ENCODE measurements at places on chromosomes 5 and 9.

DNA sequence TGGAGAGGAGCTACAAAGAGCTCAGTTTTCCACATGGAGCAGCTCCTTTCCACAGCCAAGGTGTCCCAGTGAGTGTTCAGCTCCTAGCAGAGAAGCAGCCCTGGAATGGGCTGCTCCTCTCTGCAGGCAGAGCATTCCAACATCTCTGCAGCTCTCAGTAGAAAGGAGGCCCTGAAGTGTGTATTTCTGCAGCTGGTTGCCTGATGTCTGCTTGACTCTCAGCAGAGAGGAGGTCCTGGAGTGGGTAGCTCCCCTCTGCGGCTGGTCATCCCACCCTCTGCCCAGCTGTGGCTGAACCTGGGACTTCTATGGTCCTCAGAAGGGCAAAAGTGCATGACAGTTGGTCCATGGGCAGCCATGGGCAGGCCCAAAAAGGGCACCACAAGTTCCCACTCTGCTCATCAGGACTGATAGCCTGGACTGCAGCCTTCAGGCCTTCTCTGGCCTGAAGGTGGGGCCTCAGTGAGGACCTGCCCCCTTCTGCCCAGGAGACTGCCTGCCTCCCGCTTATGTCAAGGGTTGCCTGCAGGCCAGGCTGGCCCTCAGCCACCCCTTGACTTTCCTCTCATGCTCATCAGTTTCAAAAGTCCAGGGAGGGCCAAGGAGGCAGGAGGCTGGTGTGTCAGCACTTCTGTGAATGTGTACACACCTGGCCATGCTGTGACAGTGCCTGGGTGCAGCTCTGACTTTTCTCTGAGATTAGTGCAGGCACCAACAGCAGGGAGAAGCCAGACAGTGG lies 605.9 kb upstream of the FAM174A start:
- no peak for DNase-seq

- no peak for DNase-seq
Observed at GRCh38 chr5:81027481-81028058, 67.4 kb downstream of the RASGRF2 start.

- DNase-seq, result no peak
Observed at GRCh38 chr5:44329716-44330115, 59.5 kb downstream of the FGF10 start.

GRCh38 chr9:94772639-94773303 lies 46.3 kb downstream of the AOPEP start:
- DNase-seq, result no peak

- DNase-seq, result no peak
Observed at GRCh38 chr9:108213511-108213910, 642.3 kb downstream of the ACTL7B start.

GRCh38 chr9:8680157-8680556 lies 880.6 kb upstream of the DMAC1 start:
- no peak for DNase-seq

DNA sequence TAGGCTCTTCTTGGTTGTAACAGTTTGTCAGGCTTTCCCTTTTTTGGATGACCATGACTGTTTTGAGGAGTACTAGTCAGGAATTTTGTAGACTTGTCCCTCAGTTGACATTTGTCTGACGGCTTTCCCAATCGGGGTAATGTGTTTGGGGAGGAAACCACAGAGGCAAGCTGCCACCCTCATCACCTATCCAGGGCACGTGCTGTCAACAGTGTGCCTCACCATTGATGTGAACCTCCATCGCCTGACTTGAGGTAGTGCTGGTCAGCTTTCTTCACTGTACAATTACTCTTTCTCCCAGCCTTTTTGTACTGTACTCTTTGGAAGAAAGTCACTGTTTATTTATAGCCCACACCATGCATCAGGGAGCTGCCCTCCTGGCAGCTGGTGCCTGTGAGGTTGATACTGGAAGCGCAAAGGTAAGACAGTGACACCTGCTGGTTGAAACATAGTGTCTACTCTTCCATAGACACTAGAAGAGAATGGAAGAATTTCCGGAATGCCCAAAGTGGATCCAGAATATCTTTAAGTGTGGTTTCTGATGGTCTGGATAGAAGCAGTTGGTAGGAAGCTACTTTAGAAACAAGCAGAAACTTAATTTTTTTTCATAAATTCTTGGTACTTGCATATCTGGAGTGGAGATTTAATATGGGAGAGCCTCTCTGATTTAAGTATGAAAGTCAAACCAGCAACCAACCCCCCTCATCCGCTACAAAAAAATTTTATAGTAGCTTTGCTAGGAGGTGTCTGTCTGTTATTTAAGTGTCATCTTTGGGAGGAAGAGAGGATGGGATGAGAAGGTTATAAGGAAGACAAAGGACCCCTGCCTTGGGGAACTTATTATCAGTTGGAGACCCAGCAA lies 69.3 kb downstream of the SNX30 start:
- DNase-seq, result no peak

DNA sequence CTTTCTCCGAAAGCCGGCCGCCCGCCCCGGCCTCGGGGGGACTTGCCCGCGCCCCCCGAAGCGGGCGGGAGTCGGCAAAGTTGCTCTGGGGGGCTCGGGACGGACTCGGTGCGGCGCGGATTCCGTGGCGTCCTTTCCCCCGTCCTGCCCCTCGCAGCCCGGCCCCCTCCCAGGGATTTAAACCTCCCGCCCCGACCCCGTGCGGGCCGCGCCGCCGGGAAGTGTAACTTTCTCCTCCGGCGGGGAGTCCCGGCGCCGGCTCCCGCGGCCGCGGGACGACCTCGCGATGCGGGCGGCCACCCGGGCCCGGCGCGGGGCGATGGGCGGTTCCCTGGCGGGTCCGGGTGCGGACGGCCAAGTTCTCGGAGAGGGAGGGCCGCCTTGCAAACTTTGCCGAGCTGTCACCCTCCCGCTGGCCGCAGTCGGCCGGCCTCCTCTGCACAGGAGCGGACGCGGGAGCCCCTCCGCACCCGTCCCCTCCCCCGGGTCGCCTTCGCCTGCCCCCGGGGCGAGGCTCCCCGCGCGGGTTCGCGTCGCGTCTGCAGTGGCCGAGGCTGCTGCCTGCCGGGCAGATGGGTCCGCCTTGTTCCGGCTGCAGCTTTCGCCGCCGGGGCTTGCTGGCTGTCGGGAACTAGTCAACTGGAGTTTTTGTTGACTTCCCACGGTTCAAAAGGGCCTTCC lies 732 bp downstream of the PBX3 start:
- DNase-seq, result no peak

Data from activated CD4-positive, alpha-beta T cell treated with anti-CD3 and anti-CD28 coated beads, Interleukin-2, amount 50 U/mL, for 4 hours (primary cell).